H1 (cell line): ENCODE measurements at places on chromosomes 4 and X. TPM values are rescaled to one million over a fixed set of nuclear protein-coding genes. Genes with fewer than 3 reads are reported as not detected.

Gene FAM184B
- total RNA-seq = 0.39 and 0.46 TPM in 2 replicates

Gene CXCL5
- total RNA-seq = 10.9 and 11.4 TPM in 2 replicates

Gene SMIM10
- 2.1 and 2.3 TPM in 2 replicates for total RNA-seq

Gene NPNT
- total RNA-seq = 0.97 and 1.1 TPM in 2 replicates

DNA sequence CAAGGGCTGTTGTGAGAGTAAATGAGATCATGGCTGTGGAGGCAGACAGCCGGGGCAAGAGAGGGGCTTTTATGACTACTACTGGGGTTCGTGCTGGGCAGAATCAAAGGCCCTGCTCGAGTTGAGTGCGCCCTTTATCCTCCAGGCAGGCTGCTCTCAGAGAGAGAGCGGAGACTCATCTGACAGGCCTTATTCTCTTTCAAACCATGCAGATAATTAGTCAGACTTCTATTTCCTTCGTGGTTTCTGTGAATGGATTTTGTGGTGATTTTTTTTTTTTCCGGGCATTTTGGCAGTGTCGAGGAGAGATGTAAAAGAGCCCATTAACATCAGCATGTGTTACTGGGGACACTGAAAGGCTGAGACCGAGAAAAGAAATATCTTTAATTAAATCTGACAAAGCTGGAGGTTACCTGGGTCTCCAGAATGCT, 73.6 kb downstream of the MED28 start:
- DNase-seq = no peak

DNA sequence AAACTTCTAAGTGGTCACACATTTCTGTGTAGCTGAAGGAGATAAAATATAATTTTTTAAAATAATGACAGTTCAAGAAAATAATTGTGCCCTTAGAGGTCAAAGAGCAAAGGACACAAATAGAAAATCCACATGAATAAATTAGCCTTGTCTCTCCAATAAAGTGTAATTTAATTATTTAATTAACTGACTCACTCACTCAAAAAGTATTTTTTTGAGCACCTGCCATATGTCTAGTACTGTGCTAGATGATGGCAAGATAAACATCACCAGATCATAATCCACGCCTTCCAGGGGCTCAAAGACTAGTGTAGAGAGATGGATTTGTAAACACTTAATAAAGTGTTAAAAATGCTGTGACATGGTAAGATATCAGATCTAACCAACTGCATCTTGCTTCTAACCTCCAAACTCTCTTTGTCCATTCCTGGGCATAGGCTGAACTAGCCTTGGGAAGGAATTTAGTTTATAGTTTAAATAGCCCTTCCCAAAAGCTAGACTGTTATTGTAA, 112.5 kb downstream of the SCLT1 start:
- no peak for DNase-seq

GRCh38 chr4:59869559-59869958, 1330.6 kb upstream of the ADGRL3 start:
- DNase-seq = no peak

DNA sequence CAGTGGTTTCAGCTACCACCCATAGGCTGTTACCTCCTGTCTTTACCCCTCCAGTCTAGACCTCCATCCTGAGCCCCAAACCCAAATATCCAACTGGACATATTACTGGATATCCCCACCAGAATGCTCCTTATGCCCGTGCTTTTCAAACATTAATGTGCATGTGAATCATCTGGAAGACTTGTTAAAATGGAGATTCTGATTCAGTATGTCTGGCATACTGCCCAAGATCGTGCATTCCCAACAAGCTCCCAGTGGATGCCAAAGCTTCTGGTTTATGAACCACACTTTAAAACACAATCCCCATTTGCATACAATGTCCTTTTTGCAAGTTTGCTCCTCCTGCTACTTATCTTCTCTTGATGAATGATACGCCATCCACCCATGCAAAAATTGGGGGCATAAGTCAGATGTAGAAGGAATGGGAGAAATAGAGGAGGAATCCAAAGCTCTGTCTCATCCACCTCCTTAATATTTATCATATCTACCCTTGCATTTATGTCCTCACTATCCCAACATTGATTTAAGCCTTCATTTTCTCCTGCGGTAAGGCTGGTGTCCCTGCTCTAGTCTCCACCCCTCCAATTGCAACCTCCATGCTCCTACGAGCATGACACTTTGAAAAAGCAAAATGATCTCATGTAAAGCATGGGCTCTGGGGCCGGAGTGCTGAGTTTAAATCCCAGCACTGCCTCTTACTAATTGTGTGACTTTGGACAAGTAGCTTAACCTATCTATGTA, 7.4 kb upstream of the PGRMC1 start:
- no peak for DNase-seq

DNA sequence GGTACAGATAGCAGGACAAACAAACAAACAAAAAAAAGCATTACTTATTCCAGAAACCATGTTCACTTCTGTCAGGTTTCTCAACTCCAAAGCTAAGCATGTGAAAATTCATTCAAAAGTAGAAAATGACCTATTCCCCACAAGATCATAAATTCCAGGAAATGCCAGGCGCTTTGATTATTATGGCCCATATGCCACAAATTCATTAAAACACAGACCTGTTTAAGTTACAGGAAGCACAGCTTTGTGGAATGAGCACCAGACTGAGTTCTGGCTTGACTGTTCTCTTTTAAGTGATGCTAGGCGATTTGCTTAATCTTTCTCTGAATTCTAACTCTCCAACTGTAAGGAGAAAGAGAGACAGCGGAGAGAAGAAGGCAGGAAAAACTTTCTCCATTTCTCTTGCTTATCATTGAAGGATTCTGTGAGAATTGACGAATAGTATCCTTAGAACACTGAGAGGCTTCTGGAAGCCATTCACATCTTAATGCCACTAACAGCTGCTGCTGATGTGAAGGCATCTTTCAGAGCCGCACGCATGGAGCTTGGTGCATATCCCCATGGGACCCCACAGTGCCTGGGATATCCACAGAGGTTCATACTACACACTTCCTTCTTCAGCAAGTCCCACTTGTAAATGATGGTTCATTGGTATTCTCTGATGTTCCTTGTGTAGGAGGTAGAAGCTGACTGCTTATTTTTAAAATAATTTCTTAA, 138.0 kb downstream of the ZNF674 start:
- DNase-seq = no peak

GRCh38 chr4:125624951-125625350, 310.2 kb downstream of the FAT4 start:
- no peak for DNase-seq

DNA sequence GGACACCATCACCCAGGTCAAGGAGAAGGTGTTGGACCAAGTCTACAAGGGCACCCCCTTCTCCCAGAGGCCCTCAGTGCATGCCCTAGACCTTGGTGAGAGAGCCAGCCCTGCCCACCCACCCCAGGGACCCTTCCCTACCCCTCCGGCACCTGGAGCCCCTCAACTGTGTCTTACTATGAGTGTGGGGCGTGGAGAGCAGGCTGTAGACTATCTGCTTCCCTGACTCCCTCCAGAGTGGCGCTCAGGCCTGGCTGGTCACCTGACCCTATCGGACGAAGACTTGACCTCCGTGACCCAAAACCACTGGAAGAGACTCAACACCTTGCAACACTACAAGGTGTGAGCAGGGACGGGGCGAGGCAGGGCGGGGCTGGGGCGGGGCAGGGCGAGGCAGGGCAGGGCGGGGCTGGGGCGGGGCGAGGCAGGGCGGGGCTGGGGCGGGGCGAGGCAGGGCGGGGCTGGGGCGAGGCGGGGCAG, 4.7 kb upstream of the SRPK3 start:
- no peak for DNase-seq

DNA sequence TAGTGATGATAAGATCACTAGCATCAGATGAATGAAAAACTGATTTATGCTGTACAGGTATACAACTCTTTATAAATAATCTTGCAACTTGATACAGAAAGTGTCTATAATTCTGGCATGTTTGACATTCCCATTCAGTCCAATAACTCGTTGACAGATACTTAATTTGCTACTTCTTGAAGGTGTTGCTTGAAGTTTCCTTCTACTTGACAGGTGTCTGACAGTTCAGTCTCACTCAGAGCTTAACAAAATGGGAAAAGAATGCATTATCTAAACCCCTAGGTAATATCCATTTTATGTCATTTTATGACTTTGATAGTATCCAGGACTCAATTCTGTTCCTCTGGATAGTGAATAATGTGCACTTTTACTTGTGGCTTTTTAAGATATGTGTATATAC, 508.9 kb downstream of the GRID2 start:
- no peak for DNase-seq

DNA sequence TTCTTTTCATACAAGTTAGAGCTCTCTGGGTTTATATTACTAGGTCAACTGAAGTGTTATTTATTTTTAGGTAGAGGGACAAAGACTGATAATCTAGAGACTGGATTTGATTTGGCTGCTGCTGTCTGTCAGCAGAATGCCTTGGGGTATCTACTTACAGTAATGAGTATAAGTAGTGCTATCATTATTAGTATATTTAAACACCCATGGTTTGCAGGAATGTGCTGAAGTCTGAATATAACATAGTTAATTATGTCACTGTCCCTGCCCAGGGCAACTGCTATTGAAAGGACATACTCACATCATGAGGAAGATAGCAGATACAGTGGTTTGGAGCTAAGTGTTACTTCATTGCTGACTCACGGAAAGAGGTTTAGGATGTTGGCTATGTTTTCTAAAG, 76.2 kb downstream of the PRRG1 start:
- DNase-seq = no peak

- DNase-seq = no peak
Measured at GRCh38 chrX:48468247-48468671, 1.8 kb downstream of the SLC38A5 start.

DNA sequence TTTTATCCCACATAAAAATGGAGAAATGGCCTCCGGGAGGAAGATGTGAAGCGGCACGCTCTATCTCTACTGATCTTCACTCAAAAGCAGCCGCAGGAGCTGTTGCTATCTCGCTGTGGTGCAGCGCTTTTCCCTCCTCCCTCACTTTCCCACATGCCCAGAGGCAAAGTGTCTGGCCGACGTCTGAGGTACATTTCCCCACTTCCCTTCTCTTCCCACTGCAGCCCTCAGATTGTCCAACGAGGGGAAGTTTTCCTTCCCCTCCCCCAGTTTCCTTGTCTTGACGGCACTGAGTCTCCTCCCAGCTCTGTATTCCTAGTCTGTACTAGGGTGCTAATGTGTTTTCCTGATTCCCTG, 660 bp upstream of the COL25A1 start:
- no peak for DNase-seq

DNA sequence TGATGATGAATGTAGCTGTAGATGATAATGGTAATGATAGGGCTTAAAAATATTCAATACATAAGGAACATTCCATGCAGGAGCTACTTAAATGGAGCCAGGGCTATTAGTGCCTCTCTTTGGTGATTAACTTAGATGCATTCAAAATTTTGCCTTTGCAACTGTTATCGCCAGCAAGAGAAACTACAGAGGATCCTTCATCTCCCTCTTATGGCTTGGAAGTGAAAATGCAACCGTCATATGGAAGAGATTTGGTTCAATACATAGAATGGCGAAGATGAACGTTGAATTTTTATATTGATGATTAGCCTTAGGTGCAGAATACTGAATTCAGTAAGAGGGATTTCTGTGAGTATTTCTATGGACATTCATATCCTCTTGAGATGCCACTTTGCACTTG, 134.5 kb upstream of the NLGN4X start:
- DNase-seq = no peak

- DNase-seq = no peak
Measured at GRCh38 chr4:155042014-155042413, 166.4 kb upstream of the NPY2R start.

- DNase-seq = no peak
Measured at GRCh38 chrX:73577361-73577760, 14.4 kb downstream of the CHIC1 start.

DNA sequence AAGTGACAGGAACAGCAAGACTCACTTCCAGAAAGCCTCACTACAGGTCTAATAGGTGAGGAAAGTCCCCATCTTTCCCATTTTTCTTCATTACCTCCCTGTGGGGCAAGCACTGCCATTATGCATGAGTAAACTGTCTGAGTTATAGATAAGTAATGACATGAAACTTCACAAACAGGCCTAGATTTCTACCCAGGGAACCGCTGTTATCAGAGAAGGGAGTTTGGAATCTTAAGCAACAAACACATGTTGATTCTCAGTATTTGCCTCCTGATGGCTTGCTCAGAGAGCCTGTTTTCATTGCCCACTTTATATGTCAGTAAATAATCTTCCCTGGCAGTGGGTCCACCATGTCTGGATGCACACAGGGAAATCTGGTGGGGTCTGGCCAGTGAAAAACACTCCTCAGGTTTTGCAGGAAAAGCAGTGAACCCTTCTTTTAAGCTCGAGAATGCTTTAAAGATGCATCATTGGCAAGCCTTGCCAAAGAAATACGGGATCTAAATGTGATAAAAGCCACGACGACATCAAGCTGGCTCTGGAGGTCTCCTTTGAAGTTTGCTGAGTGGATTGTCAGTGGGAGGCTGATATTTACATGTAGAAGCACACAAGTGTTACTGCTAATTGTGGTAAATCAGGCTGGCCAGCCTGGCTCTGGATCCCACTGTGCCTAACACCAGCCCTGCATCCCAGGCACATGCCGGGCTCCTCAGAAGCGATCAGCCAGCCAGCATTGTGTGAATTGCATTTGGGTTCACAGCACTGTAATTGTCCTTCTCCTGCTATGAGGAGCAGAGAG, 25.2 kb downstream of the PDGFRA start:
- no peak for DNase-seq

GRCh38 chrX:154495472-154495922, 5.1 kb upstream of the SLC10A3 start:
- no peak for DNase-seq

DNA sequence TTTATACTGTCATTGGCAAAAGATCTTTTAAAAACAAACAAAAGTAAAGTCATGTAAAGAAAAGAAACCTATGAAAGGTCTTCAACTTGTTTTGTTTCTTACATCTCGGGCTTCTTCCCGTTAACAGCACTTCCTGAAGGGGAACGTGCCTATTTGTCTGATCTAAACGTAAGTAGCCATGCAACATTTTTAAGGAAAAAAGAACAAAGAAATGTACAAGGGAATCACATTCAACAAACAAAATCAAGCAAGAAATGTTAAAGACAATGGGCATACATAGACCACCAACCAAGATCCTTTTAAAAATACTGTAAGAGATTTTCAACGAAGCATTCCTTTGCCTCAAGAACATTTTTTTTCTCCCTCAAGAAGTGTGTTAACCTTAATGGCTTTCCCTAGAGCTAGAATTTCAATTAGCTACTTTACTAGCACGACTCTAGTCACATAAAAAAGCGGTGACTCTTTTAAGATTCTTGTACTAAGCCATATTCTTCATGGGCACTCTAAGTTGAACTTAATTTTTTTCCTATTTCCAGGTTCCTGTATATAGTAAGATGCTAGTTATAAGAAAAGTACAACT, 112.0 kb upstream of the TTC29 start:
- no peak for DNase-seq

- no peak for DNase-seq
Measured at GRCh38 chr4:168924667-168925066, 85.4 kb downstream of the CBR4 start.

DNA sequence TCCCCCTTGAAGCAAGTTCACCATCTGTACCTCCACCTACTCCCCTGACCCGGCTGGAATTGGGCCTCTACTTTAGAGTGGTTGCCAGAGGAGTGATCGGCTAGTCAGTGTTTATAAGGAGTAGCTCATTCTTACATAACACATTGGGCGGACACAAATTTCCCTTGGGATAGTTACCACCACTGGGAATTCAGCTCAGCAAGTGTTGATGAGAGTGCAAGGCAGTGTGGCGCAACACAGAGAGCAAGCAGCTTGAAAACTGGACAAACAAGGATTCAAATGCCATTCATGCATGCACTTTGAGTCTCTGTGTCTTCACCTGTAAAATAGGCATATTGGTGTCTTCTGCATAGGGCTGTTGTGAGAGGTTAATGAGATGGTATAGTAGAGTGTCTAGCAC, 92.7 kb downstream of the STK32B start:
- DNase-seq = peak; percentile 19

GRCh38 chrX:69264158-69264581, 98.9 kb upstream of the PJA1 start:
- DNase-seq = peak; percentile 66
